Transverse colon (tissue), 4 donors: ENCODE measurements at places on chromosomes 7 and 10. TPM values are rescaled to one million over a fixed set of nuclear protein-coding genes. Genes with fewer than 3 reads are reported as not detected.

The CASP2 gene
- total RNA-seq = 19.1 TPM

The TRIM56 gene
- 50.0 TPM for total RNA-seq

The CPED1 gene
- 20.2 TPM for total RNA-seq

The NUTM2D gene
- 4.0 TPM for total RNA-seq

The GPR15LG gene
- total RNA-seq = 270 TPM

The RAPGEF5 gene
- total RNA-seq = 109 TPM

The EVX1 gene
- total RNA-seq = not detected

The NME8 gene
- not detected for total RNA-seq

The SLC35G1 gene
- 42.1 TPM for total RNA-seq
